ENCODE measurements at places on chromosomes 3 and 15. TPM values are rescaled to one million over a fixed set of nuclear protein-coding genes. Genes with fewer than 3 reads are reported as not detected.

DNA sequence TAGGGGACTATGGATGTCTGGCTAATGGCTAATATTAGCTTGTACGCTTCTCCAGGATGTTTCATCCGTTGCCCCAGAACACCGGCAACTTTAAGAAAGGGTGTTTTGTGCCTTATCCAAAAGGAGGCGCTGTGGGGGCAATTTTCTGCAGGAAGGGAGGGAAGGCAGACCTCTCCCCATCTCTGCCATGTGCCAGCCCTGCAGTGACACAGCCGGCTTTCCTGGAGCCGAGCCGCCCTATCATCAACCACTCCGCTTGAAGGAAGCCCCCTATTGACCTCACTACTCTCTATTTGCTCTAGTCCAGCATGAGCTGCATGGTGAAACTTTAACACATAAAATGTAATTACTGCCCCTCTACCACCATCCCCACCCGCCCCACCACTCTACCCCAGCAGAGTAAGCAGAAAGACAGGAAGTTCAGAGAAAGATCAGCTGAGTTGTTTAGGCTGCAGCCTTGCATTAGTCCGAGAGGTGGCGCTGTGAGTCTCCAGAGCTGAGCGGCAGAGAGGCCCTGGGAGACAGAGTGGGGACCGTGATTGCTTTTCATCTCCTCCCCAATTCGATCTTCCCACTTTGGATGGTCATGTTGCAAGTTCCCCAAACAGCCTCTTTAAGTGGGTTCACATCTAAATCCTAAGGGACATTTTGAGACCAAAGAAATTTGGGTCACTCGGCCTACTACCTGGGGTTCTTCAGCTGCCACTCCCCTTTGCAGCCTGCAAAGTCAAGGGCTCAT lies 24.5 kb upstream of the RAD18 start:
- DNase-seq: peak; percentile 81

GRCh38 chr3:14262867-14263266 lies 84.2 kb downstream of the LSM3 start:
- no peak for DNase-seq

DNA sequence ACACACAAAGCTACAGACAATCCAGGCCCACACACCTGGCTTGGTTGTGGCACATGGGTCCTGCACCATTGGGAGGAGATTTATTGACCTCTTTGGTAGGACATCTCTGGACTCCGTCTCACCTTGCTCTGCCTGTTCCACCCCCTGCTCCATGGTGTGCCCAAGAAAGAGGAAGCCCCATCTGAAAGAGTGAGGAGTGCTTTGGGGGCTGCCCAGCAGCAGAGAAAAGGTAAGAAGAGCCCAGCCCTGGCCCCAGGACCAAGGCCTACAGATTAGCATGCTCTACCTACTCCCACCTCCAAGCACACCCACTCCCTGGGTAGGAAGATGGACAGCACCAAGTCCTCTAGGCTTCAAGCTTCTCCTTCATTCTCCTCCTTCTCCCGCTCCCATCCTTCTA lies 3.2 kb upstream of the DCAF1 start:
- DNase-seq: no peak

FAIM gene
- 14.7 TPM for total RNA-seq

Measured in glutamatergic neuron (in vitro differentiated cells).